ENCODE measurements at places on chromosomes 12 and 14.

GRCh38 chr14:23864259-23864658, 89.3 kb upstream of the DHRS4 start:
- DNase-seq = no peak

DNA sequence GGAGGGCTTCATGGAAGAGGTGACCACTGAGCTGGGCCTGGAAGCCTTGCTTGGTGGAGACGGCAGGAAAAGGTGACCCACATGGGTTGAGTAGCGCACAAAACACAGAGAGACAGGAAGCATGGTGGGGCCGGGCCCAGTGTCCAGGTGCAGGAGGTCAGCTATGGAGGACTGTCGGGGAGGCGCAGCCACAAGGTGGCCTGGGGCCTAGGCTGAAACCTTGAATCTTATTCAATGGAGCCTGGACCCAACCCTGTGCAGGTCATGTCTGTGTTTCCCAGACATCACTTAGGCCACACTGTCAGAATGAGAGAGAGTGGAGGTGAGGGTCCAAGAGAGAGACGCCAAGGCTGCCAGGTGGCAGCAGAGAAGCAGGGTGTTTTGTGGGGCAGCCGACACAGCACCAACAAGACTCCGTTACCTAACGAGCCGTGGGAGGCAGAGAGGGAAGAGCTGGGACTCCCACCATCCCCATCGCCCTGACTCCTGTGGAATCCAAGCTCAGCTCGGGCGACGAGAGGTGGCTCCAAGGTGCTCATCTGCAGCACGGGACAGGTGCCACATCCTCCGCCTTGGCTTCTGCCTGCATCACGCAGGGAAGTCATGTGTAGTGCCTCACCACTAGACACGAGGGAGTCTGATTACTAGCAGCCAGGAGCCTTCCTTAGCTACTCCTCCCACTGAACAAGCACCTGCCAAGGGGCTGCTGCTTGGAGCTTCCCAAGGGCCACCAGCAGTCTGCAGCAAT, 38.7 kb downstream of the DEGS2 start:
- DNase-seq = peak; percentile 63

DNA sequence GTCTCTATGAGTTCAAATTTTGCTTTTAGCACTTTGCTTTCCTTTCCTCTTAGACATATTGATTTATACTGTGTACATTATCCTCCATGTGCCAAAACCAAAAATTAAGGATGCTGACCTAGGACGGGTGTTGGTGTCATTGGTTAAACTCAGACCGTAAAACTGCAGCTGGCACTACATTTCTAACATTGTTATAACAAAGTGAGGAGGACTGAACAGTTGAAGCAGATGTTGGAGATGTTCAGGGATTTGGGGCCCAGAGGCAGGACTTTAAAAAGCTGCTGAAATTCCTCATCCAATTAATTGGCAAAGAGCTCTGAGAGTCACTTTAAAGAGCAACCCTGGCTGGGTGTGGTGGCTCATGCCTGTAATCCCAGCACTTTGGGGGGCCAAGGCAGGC, 72.4 kb downstream of the TMTC1 start:
- no peak for DNase-seq

GRCh38 chr12:14278294-14278953, 87.1 kb upstream of the ATF7IP start:
- no peak for DNase-seq

GRCh38 chr14:42002141-42002540, 395.5 kb downstream of the LRFN5 start:
- no peak for DNase-seq

GRCh38 chr14:39451811-39452210, 19.6 kb upstream of the FBXO33 start:
- DNase-seq = no peak

- DNase-seq = no peak
Observed at GRCh38 chr14:99422228-99423010, 58.2 kb downstream of the SETD3 start.

- no peak for DNase-seq
Observed at GRCh38 chr14:94646481-94646880, 34.3 kb downstream of the SERPINA3 start.

GRCh38 chr12:66279123-66279712, 23.1 kb upstream of the HELB start:
- DNase-seq = no peak

DNA sequence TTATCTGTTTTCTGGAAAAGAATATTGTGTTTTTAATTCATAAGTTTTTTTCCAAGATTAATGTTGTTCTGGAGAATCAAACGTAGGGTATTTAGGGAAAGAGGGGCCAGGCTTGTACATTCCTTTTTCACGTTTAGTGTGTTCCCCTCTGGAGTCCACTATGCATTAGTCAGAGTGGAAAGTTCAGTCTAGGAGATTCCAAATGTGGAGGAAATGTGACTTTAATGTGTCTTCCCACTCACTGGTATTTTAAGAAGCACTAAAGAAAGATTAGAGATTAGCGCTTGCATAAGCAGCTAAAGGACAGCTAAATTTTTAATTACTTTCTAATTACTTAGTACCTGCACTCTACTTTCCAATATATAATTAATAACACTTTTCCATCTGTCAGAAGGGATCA, 4.4 kb upstream of the PDE6H start:
- DNase-seq = no peak

DNA sequence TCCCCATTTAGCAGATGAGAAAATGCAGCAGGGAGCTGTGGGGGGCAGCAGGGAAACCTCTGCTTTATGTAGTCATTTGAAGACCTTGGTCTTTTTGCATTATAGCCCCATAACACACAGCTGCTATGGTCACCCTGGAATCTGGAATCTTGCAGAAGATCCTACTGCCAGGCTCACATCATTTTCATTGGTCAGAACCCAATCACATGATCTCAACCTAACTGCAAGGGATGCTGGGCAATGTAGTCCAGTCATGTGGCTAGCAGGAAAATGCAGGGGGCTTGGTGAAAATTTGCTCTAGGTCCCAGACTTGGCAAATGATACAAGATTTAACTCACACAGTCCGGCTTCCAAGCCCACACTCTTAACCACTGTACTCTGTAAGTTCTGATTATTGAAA, 1028.7 kb downstream of the AACS start:
- DNase-seq = no peak

DNA sequence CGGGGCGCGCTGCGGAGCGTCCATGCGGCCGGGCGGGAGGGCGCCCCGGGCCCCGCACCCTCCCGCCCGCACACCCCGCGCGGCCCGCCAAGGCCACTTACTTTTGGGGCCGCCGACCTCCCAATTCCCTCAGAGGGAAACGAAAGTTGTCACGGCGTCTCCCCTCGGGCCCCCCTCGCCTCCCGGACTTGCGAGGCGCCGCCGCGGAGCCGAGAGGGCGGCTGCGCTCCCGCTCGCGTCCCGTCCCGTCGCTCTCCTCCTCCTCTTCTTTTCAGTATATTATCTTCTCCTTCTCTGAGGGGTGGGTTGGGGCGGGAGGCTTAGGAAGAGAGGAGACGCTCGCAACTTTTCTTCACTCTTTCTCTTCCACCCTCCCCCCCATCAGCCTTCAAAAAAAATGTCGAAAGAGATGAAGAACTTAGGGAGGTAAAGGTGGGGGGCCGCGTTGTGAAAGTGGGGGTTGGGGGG, 613 bp downstream of the DUSP16 start:
- DNase-seq = no peak

DNA sequence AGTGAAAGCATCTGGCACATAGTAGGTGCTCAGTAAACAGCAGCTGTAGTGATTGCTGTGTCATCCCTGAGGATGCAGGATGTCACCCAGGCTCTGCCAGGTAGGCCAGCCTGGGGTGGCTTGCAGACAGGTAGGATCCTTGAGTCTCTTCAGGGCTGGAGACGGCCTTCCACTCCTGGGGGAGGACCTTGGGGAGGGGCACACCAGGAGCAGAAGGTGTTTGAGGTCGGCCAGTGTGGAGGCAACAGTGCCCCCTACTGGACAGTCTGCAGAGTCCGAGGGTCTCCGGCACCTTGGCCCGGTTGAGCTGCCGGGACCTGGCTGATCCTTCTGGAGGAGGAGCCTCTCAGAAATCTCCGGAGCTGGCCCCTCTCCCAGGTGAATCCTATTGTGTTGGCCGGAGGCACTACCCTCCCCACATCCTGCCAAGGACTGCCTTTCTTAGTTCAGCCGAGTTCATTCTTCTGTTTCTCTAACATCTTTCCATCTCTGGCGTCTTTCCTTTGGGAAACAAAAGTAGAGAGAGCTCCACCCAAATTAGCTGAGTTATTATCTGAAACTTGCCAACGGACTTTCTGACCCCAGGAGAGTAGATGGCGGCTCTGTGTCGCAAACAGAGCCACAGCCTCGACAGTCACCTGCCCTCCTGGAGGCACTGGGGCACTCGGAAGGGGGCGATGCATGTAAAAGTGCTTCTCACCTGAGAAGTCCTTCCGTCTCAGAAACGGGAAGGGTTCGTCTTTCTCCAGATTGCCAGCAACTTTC, 41.8 kb upstream of the CLMN start:
- DNase-seq = no peak

- no peak for DNase-seq
Observed at GRCh38 chr12:124653169-124653931, 85.9 kb upstream of the NCOR2 start.

- no peak for DNase-seq
Observed at GRCh38 chr14:77103951-77104350, 5.9 kb downstream of the CIPC start.

DNA sequence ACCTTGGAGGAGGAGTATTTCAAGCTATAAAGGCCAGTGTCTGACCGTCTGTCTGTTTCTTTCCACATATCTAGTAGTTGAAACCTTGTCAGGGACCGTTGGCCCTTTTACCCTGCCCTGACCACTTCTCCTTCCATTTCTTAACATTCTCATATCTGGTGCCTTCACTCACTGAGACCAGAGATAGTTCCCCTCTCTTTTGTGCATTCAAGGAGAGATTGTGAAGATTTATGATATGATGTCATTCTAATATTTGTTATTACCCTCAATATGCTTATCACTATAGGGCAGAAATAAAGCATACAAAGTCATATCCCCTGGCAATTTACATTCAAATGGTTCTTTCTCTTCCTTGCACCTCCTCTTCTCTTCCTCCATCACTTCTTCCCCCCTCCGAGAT, 83.3 kb downstream of the PLXNC1 start:
- DNase-seq = no peak

- DNase-seq = no peak
Observed at GRCh38 chr12:89101440-89101839, 250.9 kb downstream of the DUSP6 start.

GRCh38 chr12:32343496-32343895, 55.9 kb upstream of the FGD4 start:
- no peak for DNase-seq

GRCh38 chr12:47758834-47759690, at the start of gene RAPGEF3:
Gene RAPGEF3 (minus strand): TSS chr12:47758880. CDS start chr12:47758556, 324 bp downstream.
- peak; percentile 81 for DNase-seq

GRCh38 chr14:59849411-59850130, 21.0 kb downstream of the RTN1 start:
- no peak for DNase-seq

- DNase-seq = no peak
Observed at GRCh38 chr12:121295116-121295745, 1.3 kb downstream of the CAMKK2 start.
